ENCODE measurements at places on chromosomes 4 and X.

DNA sequence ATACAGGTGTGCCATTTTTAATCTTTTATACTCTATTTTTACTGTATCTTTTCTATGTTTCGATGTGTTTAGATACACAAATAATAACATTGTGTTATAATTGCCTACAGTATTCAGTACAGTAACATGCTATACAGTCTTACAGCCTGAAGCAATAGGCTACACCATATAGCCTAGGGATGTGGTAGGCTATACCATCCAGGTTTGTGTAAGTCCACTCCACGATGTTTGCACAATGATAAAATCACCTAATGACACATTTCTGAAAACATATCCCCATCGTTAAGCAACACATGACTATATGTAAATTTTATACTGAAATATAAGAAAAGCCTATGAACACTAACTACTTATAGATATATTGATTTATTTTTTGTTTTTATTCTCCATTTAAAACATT lies 48.9 kb upstream of the EXOC1L start:
- DNase-seq: no peak

DNA sequence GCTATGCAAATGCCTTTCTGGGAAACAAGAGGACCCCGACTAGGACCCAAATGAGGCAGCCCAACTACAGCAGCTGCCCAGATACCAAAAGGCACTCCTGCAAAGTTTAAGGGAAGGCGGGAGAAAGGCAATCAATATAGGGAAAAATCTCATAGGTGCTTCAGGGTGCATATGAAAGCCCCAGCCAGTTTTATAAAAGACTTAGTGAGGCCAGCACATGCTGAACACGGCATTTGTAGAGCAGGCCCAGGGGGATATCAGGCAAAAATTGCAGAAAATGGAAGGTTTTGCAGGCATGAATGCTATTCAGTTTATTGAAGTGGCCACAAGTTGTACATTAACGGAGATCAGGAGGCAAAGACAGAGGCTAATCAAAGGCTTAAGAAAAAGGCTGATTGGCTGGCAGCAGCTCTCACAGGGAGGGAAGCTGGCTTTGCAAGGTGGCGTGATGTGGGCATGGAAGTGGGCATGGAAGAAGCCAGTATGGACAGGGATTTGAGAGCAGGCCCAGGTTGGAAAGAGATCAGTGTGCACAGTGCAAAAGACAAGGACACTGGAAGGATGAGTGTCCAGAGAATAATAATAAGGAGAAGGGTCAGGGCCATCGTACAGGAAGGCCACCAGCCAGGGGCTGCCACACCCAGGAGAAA lies 37.7 kb upstream of the UGT2B7 start:
- no peak for DNase-seq

DNA sequence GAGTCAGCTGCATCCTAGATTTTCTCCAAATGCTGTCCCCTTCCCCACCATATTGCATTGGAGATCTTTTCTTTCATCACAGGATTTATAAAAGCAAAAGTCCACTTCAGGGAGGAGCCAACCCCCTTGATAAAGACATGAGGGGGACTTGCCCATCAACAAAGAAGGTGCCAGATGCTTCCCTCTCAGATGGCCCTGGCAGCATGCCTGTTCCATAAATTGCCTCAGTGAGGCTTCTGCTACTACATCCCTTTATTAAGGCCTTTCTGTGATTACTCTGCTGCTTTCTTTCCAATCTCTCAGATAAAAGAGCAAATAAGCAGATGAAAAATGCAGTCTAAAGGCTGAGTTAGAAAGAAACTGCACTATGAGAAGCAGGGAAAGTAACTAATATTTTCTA lies 511.6 kb downstream of the PACRGL start:
- no peak for DNase-seq

DNA sequence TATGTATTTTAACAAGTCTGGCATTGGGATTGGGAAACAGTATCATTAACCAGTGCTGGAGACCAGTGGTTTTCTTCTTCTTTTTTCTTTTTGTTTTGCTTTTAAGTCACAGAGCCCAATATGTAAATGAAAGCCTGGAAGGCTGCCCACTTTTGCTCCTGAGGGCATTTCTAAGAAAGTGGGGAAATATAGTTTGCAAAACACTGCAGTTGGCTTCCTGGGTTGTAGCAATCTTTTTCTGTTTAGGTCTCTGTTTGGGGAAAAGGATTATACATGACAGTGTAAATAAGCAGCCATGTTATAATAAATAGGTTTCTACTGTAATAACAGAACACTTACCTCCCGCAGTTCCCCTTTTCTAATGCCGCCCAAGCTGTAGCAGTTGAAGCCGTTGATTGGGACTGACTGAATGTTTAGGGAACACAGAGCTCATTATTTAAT lies 105.5 kb downstream of the TMEM164 start:
- no peak for DNase-seq

- DNase-seq: no peak
Measured at GRCh38 chrX:69493193-69493592, 10.9 kb upstream of the NALF2 start.

- DNase-seq: no peak
Measured at GRCh38 chrX:118823263-118824172, at the start of gene ZCCHC12. TSS of gene ZCCHC12 (plus strand) at chrX:118823824. CDS start at chrX:118825245, 1,421 bp downstream.

Data from GOT3 (cell line).